ENCODE measurements at places on chromosomes 5 and 9. TPM values are rescaled to one million over a fixed set of nuclear protein-coding genes. Genes with fewer than 3 reads are reported as not detected.

Gene SPINK4
- total RNA-seq = not detected

Gene INPP5E
- 12.9 TPM for total RNA-seq

Gene LHX2
- total RNA-seq = 0.87 TPM

Gene RHOBTB3
- total RNA-seq = 174 TPM

Gene HSPB3
- 2.9 TPM for total RNA-seq

Gene ST8SIA4
- total RNA-seq = 2.7 TPM

Gene C5orf58
- not detected for total RNA-seq

Gene FOXD1
- 0.08 TPM for total RNA-seq

All from ovary (tissue), 10 donors.